ENCODE measurements at places on chromosomes 1 and 21. TPM values are rescaled to one million over a fixed set of nuclear protein-coding genes. Genes with fewer than 3 reads are reported as not detected.

Gene EPHB2
- 2.8 TPM for total RNA-seq

DNA sequence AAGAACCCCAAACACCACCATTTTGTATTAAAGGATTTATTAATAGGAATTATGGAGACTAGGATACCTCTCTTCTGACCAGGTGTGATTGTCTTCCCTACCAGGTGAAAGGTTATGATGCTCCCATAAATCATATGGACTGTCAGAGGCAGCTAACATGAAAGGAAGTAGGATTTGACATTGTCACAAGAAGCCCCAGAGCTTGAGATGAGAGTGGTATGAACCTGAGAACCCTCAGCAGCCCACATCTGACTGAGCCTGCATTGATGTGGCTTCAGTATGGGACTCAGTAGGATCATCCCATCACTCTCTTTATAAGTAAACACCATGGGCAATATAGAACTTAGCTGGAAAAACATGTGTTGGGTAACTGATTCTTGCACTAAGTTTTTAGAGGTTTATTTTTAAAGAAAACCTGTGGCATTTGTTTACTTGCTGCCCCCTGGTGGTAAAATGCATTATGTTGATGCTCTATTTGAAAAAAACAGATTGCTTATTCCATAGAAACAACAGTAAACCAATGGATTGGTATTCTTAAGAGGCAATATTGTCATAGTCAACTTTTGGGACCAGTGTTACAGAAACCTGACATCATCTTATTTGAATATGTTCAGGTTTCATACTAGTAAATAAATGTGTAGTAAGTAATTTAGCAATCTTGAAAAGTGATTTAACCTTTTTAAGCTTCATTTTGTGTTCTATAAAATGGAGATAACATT lies 16.6 kb upstream of the CACYBP start:
- DNase-seq, result peak; percentile 66

GRCh38 chr1:93910305-93910704 lies 1.1 kb upstream of the GCLM start:
- DNase-seq, result no peak

GRCh38 chr1:26838474-26839338 lies 12.2 kb downstream of the ZDHHC18 start:
- peak; percentile 32 for DNase-seq

DNA sequence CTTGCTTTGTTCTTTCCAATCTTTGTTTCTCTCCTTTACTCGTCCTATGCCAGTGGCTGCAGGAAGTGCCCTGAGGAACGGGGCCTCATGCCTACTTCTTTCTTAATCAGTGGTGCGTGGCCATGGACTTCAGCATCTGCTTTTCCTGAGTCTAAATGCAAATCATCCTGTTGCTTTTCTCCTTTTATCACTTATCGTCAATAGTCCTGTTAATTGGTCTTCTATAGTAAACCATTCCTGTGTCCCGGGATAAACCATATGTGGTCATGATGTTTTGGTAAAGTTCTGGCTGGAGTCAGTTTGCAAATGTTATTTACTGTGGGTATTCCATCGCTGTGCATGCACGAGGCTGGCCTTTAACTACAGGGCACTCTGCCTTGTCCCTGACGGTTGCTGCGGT lies 47.5 kb downstream of the AGPAT3 start:
- no peak for DNase-seq

- peak; percentile 70 for DNase-seq
Observed at GRCh38 chr1:160777486-160778089, 18.4 kb upstream of the LY9 start.
